ENCODE measurements at places on chromosomes 7 and 10.

- DNase-seq: no peak
These were observed 32.5 kb downstream of the ARHGAP22 start for GRCh38 chr10:48572414-48572813.

- no peak for DNase-seq
These were observed 123.9 kb downstream of the TAX1BP1 start for GRCh38 chr7:27863880-27864279.

GRCh38 chr7:30543813-30544525, 39.3 kb upstream of the GGCT start:
- no peak for DNase-seq

GRCh38 chr10:113084031-113084430, 134.0 kb downstream of the TCF7L2 start:
- no peak for DNase-seq

DNA sequence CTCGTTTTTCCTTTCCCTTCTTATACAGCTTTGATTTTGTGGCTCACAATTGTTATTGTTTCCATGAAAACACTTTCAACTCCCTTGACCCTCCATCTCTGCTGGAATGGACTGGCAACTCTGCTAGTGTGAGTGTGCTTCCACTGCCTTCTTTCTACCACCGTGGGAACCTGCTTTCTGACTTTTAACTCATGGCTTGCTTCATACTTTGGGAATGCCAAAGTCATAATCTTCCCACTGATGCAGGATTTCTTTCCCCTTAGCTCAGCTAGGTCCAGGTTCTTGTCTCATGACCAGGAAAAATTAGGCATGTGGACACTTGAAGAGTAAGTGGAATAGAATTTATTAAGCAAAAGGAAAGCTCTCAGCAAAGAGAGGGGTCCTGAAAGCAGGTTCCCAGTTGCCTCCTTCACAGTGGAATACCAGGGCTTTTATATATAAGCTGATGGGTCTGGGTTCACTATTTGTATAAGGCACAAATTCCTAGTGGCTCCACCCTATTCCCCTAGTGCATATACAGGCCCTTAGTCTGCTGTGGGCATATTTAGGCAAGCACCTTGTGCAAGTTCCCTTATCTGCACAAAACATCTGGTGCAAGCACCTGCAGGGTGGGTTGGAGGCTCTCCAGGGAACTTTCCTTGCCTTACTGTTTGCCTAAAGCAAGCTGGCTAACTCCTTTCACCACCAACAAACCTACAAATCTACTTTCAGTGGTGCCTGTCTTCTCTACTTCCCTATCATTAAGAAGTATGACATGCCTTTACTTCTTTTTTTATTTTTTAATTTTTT, 119.5 kb downstream of the CFAP58 start:
- DNase-seq: no peak

- DNase-seq: no peak
These were observed 52.6 kb downstream of the MACC1 start for GRCh38 chr7:20164425-20165145.

DNA sequence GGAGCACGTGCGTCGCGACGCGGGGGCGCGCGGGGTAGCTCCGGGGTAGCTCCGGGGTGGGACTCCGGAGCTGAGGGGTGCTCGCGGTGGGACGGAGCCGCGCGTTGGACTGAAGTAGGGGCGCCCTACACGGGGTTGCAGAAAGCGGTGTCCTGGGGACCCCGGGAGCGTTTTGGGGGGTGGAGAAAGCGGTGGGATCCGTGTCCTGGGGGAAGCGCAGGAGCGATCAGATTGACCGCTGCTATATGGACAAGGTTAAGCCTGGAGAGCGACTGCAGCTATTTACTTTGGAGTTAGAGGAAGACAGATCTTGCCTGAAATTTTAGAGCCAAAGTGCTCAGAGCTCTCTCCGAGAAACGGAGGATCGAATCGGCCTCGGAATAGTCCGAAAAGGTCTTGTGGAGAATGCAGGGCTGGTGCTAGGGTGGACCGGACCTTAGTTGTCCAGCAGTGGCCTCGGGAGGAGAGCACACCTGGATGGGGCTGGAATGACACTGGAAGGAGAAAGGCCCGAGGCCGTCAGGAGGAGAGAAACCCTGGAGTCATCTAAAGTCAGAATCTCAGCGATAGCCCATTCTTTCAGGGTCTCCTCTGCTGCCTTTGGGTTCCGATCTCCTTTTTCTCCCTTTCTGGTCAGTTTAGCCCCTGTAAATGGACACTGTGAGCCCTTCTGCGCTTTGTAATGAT, 564 bp downstream of the PDSS1 start:
- DNase-seq: no peak

DNA sequence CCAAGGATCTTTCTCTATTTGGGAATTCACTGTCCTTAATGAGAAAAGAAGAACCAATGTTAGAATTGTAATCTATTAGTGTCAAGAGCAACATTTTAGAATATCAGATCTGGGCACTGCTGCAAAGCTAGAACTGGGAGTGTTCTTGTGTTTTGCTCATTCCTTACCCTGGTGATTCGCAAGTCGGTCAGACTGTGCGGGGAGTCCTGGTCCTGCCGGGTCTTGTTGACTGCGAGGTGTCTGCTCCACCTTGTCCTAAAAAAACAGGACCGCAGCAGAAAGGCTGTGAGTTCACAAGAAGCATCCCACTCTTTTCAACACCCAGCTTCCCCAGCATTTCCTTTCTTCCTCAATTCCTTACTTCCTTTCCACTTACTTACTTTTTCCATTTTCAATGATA, 79.0 kb downstream of the GRB10 start:
- no peak for DNase-seq

- no peak for DNase-seq
These were observed 336.6 kb upstream of the MEOX2 start for GRCh38 chr7:16023046-16023445.

DNA sequence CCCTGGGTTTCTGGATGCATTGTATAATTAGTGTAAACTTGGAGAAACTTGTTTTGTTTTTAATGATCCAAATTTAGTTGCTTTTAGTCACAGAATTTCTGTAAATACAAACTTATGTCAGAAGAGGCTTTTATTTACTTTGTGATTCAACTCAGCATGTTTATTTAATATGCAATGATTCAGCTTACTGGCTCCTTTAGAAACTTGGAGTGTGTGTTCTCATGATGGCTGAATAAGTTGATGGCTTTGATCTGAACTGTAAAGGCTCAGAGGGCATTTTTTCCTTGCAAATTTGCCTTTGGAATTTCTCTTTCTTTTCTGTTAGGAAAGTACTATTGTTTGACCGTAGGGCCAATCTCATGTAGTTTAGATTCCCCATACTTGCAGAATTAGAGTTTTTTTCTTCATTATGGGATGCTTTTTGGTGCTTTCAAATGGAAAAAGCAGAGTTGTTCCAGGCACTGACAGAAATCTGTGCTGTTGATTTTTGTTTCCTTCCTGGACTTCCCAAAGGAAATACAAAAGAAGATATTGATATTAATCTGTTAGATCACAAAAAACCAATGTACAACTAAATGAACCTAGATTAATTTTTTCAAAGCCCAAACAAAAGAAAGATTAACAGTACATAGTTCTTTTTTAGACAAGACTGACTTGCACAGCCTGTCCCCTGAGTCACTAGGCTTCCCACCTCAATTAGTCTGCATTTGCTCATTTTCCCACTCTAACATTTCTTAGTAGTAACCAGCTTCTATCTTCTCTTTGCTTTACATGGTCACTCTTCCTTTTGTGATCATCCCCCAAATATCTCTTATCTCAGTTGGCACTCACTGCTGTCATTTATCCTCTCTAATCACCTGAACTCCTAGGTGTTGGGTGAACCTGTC, 96.8 kb upstream of the AGR3 start:
- DNase-seq: no peak

- DNase-seq: no peak
These were observed 882 bp downstream of the PDCD11 start for GRCh38 chr10:103397191-103397825.

DNA sequence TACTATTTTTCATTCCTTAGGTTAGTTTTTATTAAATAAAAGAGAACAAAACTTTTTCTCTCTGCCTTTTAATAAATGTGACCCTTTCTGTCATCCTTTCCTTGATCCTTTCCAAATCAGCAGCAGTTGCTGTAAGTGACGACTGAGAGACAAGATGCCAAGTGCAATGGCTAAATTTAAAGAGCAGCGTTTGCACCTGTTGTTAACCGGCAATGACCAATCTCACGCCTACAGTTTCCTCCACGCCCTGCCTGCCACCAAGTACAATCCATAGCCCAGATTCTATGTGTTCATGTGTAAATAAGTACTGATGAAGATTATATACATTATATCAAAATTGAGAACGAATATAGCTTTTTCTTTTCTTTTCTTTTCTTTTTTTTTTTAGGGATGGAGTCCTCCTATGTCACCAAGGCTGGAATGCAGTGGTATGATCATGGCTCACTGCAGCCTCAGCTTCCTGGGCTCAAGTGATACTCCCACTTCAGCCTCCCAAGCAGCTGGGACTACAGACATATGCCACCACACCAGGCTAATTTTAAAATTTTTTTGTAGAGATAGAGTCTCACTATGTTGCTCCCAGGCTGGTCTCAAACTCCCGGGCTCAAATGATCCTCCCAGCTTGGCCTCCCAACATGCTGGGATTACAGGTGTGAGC, 6.5 kb upstream of the MCU start:
- no peak for DNase-seq

GRCh38 chr7:105877736-105878135, 1.3 kb upstream of the ATXN7L1 start:
- DNase-seq: no peak

GRCh38 chr10:76492026-76492425, 1060.6 kb downstream of the LRMDA start:
- DNase-seq: no peak

DNA sequence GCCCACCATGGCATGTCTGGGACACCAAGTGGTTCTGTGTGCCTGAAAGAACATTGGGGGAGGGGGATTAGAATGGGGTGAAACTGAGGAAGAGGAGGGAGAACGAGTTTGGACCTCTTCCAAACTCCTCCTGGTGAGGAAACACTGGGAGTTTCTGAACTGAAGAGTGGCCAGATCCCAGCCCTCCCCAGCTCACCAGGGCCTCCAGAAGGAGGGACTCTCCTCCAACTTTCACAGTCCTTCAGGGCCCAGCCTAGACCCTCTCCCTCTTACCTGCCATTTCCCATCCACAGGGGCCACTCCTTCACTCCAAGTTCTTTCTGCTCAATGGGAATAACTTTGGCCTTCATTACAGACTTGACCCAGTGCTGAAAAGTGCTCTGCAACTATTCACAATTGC, 132.0 kb upstream of the FOXK1 start:
- DNase-seq: no peak

GRCh38 chr10:5645375-5645774, 21.0 kb downstream of the ASB13 start:
- DNase-seq: no peak

DNA sequence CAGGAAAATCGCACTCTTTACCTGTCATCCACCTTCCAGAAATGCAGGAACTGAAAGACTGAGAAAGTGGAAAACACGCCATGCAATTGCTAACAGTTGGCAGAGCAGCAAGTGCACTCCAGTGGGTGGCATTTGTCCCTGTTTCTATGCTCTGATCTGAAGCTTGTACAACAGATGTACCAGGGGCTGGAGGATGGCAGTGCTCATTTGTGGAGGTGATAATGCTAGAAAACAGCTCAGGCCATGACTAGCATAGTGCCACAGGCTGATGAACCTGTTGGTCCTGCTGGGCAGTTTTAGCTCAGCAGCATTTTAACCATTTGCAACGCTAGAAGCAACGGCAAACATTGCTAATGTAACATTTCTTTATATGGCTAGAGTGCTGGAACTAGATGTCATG, 199.9 kb upstream of the NRP1 start:
- no peak for DNase-seq

DNA sequence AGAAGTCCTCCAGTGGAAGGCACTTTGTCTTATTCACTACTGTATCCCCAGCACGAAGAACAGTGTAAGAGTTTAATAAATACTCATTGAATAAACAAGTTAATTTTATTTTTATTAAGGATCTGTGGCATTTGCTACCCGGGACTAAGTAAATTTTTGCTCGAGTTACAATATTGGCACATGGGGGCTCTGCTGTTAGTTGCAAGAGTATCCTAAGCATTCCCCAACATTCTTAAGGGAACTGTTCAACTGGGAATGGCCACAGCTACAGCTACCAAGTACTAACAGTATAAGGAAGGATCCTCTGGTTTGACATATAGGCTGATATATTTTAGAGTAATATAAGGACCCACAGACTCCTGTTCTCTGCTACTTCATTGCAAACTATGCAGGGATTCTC, 8.7 kb upstream of the LRRTM3 start:
- DNase-seq: no peak

GRCh38 chr10:80443531-80443974, 10.6 kb upstream of the TSPAN14 start:
- DNase-seq: no peak

- DNase-seq: no peak
These were observed at the start of gene LRRTM3 for GRCh38 chr10:66925896-66926715. Gene LRRTM3 (plus strand): TSS chr10:66926036.

DNA sequence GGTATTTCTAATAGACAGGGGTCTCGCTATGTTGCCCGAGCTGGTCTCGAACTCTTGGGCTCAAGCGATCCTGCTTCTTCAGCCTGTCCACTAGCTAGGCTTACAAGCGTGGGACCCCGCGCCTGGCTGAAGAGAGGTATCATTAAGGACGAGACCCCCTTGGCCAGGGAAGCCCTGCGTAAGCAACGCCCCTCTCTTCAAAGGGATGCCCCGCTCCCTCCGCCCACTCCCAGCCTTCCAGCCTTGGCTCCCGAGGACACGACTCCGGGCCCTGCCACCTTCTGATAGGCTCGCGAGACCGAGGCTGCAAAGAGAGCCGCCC, 220 bp upstream of the ZKSCAN5 start:
- DNase-seq: no peak

GRCh38 chr7:97819161-97819560, 53.0 kb downstream of the ASNS start:
- no peak for DNase-seq

GRCh38 chr10:22433875-22434274, 88.6 kb downstream of the SPAG6 start:
- no peak for DNase-seq

GRCh38 chr7:157984423-157985163, 603.0 kb downstream of the PTPRN2 start:
- DNase-seq: no peak

DNA sequence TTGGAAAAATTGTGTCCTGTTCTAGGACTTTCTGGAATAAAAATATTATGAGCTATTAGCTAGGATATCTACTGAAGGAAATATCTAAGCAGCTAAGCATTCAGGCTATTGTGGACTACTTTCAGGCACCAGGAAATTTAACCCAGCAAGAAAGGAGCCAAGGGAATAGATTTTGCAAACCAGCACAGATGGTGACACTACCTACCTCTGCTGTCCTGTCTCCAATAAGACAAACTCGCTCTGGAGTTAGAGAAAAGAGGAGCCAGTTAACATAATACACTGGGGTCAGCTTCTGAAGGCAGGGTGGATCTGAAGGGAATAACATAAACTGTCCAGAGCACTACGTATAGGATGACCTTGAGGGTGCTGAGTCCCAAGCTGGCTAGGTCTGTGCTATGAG, 223.7 kb upstream of the PRSS58 start:
- no peak for DNase-seq

DNA sequence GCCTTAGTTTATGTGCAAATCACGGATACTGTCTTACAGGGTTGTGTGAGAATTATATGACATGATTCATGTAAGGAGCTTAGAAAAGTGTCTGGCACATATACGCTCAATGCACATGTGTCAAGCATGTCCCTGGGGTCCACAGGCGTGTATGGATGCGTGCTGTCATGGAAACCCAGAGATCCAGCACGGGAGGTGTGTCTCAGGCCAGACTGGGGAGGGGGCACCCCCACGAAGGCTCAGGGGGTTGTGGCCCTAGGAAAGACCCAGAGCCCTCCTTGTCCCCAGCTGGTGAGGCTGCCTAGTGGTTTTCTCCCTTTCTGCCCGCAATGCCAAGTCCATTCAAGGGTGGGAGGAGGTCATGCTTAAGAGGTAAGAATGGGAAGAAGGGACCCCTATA, 9.1 kb downstream of the BTBD16 start:
- no peak for DNase-seq

Data from stimulated activated CD8-positive, alpha-beta memory T cell treated with anti-CD3 and anti-CD28 coated beads, Interleukin-15, amount 100 ng/mL, for 1 hour (primary cell).